Activated naive CD8-positive, alpha-beta T cell treated with anti-CD3 and anti-CD28 coated beads, Interleukin-2, amount 10 ng/mL, durations not matched to agents 7 days and 5 days (primary cell): ENCODE measurements at places on chromosomes 16 and 17. TPM values are rescaled to one million over a fixed set of nuclear protein-coding genes. Genes with fewer than 3 reads are reported as not detected.

The CD300A gene
- 10.6 TPM for total RNA-seq

The OR3A3 gene
- total RNA-seq, result not detected

The ARHGAP44 gene
- not detected for total RNA-seq

The CIBAR2 gene
- not detected for total RNA-seq

The RASD1 gene
- total RNA-seq, result 1.3 TPM

The CCT6B gene
- 1.4 TPM for total RNA-seq

The IGF2BP1 gene
- total RNA-seq, result not detected

The PABPN1L gene
- total RNA-seq, result not detected

DNA sequence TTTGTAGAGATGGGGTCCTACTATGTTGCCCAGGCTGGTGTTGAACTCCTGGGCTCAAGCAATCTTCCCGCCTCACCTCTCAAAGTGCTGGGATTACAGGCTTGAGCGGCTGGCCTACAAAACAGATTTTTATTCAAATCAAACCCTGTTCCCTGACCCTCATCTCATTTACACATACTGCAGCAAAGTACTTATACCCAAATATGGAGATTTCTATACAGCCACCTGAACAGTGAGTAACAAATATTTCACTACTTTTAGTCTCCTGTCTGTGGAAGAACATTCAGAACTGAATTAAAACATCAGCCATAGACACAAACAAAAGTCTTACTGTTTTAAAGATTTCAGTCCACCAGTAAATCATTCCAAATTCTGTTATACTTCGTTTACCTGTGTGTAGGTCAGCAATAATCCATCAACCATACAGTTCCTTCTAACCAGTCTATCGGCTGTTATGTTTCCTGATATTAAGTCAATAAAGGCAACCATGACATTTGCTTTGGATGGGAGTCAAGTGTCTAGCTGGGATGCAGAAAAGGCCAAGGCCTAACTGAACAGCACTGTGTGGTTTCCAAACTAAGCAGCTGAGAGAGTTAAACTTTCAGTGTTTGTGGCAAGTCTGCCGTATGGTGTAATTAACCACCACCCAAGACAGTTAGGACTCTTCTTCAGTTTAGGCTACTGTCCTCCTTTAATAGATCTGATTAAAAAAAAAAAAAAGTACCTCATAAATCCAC is 22.3 kb downstream of the ERN1 start:
- DNase-seq, result no peak

DNA sequence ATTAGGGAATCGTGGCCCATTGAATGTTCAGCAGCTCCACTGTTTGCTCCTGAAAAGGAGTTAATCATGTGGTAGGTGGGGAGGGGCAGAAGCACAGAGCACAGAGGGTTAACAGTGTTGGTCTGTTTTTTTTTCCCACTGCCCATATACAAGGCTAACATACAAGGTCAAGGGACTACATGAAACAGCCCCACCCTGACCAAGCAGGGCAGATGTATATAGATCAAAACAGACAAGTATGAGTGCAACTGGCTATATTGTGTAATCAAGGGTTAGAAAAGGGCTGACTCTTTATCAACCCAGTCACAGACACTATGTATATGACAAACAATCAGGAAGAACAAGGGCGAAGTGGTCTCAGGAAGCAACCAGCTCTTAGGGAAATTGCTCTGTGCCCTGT is 186.6 kb upstream of the CDH11 start:
- DNase-seq, result no peak

DNA sequence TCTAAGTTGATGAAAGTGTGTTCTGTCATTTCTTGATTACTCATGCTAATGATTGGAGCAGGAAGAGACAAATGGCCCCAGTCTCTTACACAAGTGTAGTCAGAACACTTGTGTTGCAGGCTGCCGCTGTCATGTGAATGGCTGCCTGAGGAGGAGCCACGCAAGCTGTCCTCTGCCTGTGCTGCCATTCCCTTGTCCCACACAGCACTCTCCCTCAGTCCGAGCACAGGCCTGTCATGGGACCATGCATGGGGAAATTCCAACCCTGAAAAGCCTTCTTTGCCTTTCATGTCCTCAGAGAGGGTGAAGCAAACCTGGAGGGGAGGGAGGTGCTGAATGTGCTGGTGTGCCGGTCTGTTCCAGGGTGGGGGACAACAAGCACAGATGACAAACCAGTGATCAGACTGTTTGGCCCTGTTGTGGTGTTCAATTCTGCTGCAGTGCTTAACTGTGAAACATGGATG is 109.4 kb downstream of the MRTFB start:
- no peak for DNase-seq

GRCh38 chr16:81956213-81956948 is 54.9 kb downstream of the SDR42E1 start:
- DNase-seq, result no peak

- no peak for DNase-seq
Observed at GRCh38 chr16:85056211-85056748, 28.7 kb downstream of the KIAA0513 start.

- no peak for DNase-seq
Observed at GRCh38 chr17:47935961-47936360, 5.4 kb upstream of the PNPO start.

GRCh38 chr16:47026492-47026891 is 53.0 kb upstream of the DNAJA2 start:
- DNase-seq, result no peak

- DNase-seq, result no peak
Observed at GRCh38 chr16:85061566-85061965, 34.0 kb downstream of the KIAA0513 start.

DNA sequence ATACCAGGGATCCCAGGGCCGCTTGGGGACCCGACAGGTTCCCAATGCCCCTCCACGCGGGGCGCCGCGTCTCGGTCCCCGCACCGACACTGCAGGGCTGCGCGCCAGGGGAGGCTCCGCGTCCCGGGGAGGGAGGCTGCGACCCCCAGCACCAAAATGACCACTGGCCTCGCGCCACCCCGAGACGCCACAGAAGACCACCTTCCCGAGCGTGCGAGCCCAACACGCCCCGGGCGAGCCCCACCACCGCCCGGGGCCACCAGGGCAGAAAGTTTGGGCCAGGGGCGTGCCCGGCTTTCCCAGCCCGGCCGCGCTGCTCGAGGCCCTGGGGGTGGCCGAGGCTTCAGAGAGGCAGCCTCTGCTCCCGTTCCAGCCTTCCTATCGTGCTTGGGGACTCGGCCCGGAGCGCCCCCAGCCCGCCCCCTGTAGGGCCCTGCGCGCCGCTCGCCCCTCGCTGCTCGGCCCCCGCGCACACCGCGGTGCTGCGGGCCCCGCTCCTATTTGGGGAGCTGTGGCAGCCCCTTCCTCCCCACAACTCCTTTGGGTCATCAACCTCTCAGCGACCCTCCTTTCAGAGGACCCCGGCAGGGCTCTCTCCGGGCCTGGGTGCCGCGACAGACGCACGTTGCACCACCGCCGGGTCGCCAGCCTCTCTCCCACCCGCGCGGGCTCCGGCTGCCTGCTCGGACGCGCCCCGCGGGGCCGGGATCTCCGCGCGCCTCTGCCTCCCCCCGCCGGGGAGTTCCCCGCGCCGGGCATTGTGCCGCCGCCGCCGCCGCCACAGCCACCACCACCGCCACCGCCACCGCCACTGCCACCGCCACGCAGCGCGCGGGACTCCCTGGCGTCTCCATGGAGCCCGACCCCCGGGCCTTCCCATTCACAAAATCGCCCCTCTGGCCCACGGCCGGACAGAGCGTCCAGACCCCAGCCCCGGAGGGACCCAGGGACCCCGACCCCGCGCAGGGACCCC is 892 bp downstream of the RBFOX3 start:
- no peak for DNase-seq

DNA sequence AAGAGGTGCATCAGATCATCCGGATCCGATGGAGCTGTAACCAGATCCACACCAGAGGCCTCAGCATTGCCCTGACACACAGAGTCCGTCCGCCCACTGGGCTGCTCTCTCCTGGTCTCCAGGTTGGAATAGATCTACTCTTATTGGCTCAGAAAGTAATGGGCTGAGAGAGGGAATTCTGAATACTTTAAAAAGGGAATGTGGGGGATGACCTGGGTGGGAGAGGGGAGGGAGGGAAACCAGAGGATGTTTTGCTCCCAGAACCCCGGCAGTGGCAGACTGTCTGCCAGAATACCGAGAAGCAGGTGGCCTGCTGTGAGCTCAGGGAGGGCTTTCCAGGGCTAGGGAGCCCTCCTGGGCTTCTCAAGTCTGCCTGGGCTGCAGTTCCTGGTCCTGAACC is 126.5 kb downstream of the ENGASE start:
- DNase-seq, result no peak

DNA sequence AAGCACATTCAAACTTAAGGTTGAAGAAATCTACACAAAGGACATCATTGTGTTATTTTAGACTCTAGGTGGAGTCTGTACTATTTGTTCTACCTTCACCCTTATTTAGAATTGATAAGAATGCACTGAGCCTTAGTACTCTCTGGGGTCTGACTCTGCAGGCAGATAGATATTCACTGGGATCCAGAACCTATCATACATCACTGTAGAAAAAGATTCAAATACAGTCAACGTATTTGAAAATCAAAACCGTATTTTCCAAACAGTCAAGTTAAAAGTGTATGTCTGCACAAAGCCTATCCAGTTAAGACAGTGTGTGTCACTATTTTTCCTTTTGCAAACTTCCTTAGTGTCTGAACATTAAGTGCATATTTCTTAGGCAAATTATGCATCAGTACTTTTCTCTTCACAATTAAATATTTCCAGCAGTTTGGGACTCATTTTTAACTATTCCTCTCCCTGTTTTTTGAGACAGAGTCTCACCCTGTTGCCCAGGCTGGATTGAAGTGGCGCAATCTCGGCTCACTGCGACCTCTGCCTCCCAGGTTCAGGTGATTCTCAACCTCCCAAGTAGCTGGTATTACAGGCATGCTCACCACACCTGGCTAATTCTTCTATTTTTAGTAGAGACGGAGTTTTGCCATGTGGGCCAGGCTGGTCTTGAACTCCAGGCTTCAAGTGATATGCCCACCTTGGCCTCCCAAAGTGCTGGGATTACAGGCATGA is 22.3 kb downstream of the MOSMO start:
- no peak for DNase-seq

DNA sequence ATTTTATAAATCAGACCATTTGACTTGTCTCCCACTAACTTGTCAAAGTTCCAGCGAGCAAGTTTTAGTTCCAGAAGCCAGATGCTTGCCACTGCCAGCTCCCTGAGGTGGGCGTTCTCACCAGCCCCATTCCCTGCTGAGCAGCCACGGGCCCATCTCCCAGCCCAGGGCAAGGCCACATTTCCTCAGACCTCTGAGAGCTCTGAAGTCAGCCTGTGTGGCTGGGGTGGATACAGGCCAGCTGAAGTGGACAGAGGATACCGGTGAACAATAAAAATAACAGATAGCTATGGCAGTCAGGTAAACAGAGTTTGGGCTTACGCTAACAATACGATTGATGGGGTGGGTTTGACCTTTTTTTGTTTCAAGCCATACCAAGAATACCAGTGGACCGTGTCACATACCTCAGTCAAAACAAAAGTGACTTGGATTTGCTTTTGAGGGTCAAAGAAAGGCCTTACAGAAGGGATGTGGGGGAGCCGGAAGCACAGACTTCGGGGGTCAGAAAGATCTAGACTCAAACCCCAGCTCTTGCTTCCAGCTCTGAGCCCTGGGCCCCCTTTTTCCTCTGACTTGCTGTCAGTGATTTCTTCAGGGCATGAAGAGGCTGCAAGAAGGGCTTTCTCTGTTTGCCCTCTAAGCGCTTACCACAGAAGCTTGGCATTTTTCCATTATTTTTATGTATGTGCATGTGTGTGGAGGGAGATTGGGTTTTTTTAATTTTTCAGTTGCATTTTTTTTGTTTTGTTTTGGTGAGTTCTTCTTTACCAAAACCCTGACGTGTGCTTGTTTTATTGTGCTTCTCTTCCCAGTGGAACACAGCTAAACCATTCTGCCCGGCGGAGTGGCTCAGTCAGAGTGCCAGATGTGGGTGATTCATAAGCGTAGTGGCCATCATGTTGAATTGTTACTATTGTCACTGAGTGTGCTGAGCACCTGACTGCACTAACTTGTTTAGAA is 109.9 kb downstream of the GNAO1 start:
- no peak for DNase-seq

- no peak for DNase-seq
Observed at GRCh38 chr16:1141716-1142115, 11.2 kb upstream of the CACNA1H start.

- peak; percentile 75 for DNase-seq
Observed at GRCh38 chr16:3129137-3130131, 5.4 kb upstream of the ZNF213 start.

DNA sequence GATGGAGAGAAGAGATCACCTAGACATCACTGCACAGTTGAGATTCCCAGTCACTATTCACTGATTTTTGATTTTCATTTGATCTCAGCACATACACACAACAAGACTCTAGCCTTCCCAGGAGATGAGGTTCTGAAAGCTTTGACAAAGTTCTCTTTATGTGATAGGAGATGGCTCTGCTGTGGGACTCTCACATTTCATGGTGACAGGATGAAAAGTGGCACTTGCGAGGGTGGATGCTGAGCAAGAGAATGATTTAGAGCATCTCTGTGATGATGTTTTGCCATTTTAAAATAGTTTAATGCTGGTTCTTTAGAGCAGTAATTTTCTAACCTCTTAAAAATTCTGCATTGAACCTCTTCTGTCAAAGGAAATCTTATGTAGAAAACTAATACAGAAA is 113.3 kb upstream of the CA10 start:
- DNase-seq, result no peak

- no peak for DNase-seq
Observed at GRCh38 chr17:35377706-35378105, 4.3 kb upstream of the SLFN11 start.

DNA sequence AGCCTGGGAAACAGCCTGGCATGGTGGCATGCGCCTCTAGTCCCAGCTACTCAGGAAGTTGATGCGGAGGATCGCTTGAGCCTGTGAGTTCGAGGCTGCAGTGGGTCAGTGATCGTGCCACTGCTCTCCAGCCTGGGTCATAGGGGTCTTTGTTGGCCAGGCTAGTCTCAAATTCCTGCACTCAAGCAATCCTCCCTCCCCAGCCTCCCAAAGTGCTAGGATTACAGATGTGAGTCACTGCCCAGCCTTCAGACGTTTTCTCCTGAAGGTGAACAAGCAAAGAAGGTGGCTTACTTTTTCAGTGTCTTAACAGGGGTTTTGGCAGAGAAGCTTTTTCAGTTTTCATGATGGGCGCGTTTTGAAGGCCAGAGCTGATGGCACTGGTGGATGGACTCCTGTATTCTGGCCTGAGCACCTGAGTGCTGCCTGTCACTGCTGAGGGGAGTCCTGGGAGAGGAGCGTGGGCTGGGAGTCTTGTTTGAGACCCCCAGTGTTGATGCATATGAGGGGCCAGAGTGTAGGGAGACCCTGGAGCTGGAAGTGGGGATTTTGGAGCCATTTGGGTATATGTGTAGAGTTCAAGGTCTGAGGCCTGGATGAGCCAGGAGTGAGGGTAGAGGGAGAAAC is 41.4 kb downstream of the FOXK2 start:
- no peak for DNase-seq
